CD4-positive, alpha-beta T cell (primary cell): ENCODE measurements at places on chromosomes 2 and 18.

DNA sequence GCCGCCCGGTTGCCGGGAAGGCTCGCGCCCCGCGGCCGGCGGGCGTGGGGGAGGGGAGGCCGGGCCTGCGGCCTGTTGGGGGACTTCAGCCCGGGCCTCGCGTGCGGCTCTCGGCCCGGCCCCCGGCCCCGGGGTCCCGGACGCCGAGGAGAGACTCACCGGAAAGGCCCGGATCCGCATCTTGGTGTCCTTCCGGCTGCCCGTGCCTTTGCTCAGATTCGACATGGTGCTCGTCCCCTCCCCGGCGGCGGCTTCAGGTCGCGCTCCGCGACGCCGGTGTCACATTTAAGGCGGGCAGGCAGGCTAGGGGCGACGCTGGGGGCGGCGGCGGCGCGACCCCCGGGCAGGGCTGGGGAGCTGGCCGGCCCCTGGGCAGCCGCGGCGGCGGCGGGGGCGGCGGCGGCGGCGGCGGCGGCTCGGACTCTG lies 365 bp downstream of the CUL3 start:
- DNase-seq: peak; percentile 82

- DNase-seq: no peak
Observed at GRCh38 chr2:170224692-170225294, 46.8 kb downstream of the MYO3B start.

GRCh38 chr2:85216927-85217326 lies 83.7 kb downstream of the TCF7L1 start:
- DNase-seq: no peak

GRCh38 chr2:217753460-217754200 lies 249.2 kb downstream of the TNS1 start:
- no peak for DNase-seq

GRCh38 chr2:7609974-7610373 lies 692.8 kb downstream of the RNF144A start:
- DNase-seq: no peak

DNA sequence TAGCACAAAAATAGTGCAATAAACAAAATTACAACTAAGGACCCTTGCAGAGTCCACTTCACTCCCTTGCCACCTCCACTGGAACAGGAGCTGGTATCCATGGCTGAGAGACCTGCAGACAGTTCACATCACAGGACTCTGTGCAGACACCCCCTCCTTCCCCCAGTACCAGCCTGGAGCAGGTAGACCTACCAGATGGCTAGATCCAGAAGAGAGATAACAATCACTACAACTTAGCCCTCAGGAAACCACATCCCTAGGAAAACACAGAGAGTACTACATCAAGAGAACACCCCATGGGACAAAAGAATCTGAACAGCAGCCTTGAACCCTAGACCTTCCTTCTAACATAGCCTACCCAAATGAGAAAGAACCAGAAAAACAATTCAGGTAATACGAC lies 49.8 kb downstream of the FBXO15 start:
- no peak for DNase-seq

GRCh38 chr2:46535360-46535759 lies 56.0 kb downstream of the TMEM247 start:
- DNase-seq: peak; percentile 19

- peak; percentile 44 for DNase-seq
Observed at GRCh38 chr2:66434679-66435548, at the start of gene MEIS1. Gene MEIS1 (plus strand): TSS chr2:66435125. CDS start chr2:66435857, 732 bp downstream.

DNA sequence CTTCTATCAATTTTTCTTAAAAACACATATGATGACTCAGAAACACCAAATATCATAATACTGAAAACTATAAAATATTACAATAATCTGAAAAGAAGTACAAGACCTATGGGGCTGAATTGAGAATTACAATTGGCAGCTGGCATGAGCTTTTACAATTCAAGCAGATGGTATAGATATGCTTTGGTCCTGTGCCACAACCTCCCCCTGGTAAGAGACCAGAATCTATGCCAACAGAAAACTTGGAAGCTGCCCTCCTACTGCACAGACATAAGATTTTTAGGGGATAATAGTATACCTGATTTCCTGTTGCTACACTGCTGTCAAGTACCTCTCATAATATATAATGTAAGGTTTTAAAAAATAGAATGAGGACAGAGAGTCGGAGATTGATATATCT lies 46.8 kb upstream of the CDH7 start:
- DNase-seq: no peak

- DNase-seq: no peak
Observed at GRCh38 chr2:216584112-216584511, 49.1 kb upstream of the IGFBP2 start.

- DNase-seq: no peak
Observed at GRCh38 chr2:121519732-121520640, 10.7 kb upstream of the RNU4ATAC start.

DNA sequence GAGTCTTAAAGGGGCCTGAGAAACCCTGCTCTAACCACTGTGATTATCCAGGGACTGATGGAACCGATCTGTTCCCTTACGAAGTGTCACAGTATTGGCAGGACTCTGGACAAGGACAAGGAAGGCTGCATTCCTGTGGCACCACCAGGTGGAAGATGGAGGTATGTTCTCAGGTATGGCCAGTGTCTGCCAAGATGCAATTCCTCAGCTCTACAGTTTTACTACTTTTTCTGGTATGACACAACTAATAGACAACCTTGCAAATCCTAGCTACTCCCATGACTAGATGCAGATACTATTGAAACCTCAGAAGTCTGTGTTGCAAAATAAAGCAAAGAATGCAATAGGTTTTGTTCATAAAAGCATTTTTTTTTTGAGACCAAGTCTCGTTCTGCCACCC lies 14.6 kb downstream of the RAB31 start:
- DNase-seq: no peak

DNA sequence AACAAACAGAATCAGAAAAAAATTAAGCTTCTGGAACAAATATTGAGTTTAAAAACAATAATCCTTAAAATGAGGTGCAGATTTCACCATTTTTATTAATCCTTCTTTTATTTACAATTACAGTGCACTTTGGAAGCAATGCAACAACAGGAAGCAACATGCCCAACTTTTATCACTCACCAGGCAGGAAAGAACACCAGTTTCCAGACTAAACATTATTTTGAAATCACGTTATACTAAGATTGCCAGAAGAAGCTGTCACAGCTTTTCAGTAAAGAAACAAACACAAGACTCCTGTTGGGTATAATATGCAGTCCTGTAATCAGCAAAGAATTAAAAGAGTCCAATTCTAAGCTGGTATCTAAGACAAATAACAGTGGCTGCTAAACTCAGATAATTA lies 137.9 kb upstream of the ZC3H15 start:
- DNase-seq: no peak

DNA sequence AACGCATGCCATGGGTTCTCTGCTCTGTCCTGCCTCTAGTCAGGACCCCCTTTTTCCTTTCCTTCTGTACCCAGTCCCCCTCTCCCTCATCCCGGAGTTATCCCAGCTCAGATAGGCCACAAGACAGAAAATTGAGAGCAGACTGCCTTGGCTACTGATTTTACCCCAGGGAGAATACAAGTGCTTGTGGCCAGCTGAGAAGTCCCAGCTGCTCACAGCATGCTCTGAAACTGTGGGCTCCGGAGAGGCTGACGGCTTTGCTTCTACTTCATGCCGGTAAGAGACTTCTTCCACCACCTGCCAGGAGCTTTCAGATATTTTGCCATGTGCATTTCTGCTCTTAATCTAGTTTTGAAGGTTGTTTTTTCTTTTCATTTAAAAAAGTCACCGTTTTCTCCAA lies 20.0 kb upstream of the SIX2 start:
- no peak for DNase-seq

DNA sequence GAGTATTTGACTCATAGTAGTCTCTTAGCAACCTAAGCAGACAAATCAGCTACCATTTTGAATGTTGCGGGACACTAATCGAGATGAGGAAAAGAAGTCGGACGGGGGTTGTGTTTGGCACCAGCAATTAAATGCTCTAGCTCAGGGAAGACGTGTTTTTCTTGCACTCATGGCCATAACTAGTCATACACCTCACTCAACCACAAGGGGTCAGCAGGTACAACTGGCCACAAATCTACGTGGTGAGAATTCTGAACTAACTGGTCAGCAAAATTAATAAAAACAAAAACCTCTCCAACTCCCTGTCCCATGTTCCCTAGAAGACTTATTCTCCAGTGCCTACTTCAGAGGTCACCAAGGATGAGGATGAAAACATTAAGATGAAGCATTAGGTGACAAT lies 1467.8 kb downstream of the DPP10 start:
- no peak for DNase-seq
